Activated CD4-positive, alpha-beta T cell treated with anti-CD3 and anti-CD28 coated beads, Interleukin-2, amount 10 ng/mL, durations not matched to agents 7 days and 5 days (primary cell): ENCODE measurements at places on chromosomes 5 and 9. TPM values are rescaled to one million over a fixed set of nuclear protein-coding genes. Genes with fewer than 3 reads are reported as not detected.

The FAM151B gene
- total RNA-seq, result 0.52 TPM

DNA sequence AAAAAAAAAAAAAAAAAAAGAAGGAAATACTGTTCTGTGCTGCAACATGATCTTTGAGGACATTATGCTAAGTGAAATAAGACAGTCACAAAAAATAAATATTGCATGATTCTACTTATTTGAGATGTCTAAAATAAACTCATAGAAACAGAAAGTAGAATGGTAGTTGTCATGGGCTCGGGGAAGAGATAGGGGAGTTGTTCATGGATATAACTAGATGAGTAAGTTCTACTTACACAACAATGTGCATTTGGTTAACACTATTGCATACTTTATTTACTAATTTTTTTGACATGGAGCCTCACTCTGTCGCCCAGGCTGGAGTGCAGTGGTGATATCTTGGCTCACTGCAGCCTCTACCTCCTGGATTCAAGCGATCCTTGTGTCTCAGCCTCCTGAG, 15.2 kb downstream of the MAML1 start:
- DNase-seq, result no peak

- no peak for DNase-seq
Observed at GRCh38 chr5:56763711-56764466, 51.5 kb upstream of the MAP3K1 start.

- no peak for DNase-seq
Observed at GRCh38 chr5:168295574-168296201, 4.2 kb downstream of the WWC1 start.

- DNase-seq, result no peak
Observed at GRCh38 chr9:109037946-109038715, 24.8 kb upstream of the CTNNAL1 start.

DNA sequence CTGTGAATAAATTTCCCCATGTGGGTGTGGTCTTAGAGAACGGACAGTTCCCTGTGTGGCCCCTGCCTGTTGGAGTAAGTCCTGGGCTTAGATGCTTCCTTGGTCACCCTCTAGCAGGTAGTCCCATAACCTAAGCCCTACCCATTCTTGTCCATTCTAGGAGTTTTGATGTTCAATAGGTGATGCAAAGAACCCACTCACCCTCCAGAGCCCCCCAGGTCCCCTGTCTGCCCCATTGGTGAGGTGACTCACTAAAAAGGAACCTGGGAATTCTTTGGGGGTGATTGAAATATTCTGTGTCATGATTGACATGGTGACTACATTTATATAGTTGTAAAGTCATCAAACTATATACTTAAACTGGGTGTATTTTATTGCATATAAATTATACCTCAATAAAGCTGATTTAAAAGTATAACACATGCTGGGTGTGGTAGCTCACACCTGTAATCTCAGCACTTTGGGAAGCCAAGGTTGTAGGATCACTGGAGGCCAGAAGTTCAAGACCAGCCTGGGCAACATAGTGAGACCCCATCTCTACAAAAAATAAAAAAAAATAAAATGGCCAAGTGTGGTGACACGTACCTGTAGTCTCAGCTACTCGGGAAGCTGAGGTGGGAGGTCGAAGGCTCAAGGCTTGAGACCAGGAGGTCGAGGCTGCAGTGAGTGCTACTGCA, 20.8 kb upstream of the GTF3C5 start:
- DNase-seq, result no peak

DNA sequence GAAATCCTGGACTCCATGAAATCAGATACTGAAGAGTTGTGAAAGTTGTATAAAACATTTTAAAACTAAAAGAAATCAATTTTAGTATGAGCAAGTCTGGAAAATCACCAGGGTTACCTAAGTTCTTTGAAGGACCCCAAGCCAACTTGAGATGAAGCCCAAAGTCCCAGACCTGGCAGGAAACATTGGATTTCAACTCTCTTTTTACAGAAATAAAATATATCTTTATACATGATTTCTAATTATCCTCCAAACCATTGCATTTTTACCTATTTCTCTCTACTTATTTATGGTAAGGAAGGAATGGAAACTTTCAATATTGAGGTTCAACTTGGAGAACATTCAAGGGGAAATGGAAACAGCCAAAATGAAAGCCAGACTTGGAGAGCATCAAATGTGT, 390.6 kb upstream of the C9orf72 start:
- DNase-seq, result no peak

The HINT1 gene
- 274 TPM for total RNA-seq

DNA sequence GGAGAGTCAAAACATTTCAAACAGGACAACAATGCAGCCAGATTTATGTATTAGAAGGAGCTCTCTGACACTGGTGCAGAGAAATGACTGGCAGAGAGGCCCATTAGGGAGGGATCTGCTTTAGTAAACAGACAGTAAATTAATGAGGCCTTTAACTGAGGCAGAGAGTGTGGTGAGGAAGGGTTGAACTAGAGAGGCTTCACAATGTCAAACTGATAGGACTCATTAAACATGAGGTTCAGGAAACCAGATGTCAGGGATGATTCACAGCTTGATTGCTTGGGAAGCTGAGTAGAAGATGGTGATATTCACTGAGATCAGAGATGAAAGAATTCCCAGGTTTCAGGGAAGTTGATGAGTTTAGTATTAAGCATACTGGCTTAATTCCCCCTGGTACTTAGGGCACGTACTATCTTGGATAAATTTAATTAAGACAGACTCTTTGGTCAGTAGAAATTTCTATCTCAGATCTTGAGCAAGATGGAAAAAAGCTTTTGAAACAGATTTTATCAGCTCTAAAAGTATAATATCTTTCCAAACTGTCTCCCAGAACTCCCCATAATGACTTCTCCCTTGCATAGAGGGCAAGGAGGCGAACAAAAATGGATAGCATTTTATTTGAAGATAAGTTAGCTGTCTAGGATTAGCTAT, 8.6 kb upstream of the MUSK start:
- DNase-seq, result no peak

- no peak for DNase-seq
Observed at GRCh38 chr9:7622481-7622880, 177.1 kb downstream of the DMAC1 start.

- no peak for DNase-seq
Observed at GRCh38 chr5:139445325-139446170, 6.2 kb upstream of the DNAJC18 start.

DNA sequence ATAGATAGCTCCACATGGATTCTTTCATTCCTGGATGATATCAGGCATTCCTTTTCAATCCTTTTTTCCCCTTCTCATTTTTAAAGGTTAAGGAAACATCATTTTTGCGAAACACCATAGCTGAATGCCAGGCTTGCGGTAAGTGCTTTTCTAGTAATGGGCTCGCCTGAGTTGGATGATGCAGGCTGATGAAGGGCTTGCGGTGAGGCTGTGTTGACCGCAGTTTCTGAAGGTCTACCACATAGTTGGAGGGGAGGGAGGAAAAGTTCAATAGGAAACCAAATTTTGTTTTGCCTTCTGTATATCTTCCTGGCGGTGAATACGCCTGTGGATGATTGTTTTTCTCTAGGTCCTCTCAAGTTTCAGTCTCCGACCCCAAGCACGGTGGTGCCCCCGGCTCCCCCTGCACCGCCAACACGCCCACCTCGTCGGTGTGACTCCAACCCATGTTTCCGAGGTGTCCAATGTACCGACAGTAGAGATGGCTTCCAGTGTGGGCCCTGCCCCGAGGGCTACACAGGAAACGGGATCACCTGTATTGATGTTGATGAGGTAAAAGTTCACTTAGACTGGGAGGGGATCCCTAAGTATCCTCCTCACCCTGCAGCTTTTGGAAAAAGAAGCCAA, 24.3 kb downstream of the THBS4 start:
- no peak for DNase-seq

DNA sequence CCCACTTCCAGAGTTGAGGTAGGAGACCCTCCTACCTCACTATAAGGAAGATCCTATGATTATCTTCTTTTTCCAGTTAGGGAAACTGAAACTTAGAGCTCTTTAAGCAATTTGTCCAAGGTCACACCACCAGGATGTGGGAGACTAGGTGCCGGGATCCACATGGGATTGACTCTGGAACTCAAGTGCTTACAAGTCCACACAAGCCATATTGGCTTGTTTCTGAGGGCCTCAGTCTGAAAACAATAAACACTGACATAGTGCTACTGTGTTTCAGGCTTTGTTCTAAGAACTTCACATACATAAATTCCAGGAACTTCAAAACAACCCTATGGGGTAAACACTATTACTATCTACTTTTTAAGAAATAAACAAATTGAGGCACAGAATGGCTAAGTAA, 481.3 kb downstream of the ZSWIM6 start:
- DNase-seq, result no peak

The FBXW11 gene
- 27.5 TPM for total RNA-seq

The TNFSF15 gene
- total RNA-seq, result 2.5 TPM

The HMGCR gene
- 49.4 TPM for total RNA-seq

The SEMA4D gene
- total RNA-seq, result 334 TPM

The PAPPA gene
- total RNA-seq, result not detected

GRCh38 chr9:108048406-108049025, 558.9 kb upstream of the KLF4 start:
- no peak for DNase-seq

- no peak for DNase-seq
Observed at GRCh38 chr5:80623999-80624398, 30.5 kb upstream of the MSH3 start.

The CRAT gene
- total RNA-seq, result 20.4 TPM

DNA sequence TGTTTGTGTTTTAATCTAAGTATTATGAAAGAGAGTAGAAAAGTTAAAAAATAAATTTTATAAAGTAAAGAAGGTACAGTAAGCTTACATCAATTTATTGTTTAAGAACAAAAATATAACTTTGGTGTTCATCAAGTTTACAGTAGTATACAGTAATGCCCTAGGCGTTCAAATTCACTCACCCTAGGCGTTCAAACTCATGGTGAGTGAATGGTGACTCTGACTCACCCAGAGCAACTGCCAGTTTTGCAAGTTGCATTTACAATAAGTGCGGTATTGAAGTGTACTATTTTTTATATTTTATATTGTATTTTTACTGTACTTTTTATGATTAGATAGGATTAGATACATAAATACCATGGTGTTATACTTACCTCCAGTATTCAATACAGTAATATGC, 421.3 kb downstream of the CDH12 start:
- no peak for DNase-seq

The ANXA1 gene
- total RNA-seq, result 116 TPM
